Colonic mucosa (tissue), 4 donors: ENCODE measurements at places on chromosomes 6 and 20. TPM values are rescaled to one million over a fixed set of nuclear protein-coding genes. Genes with fewer than 3 reads are reported as not detected.

GRCh38 chr6:142822383-142822782, 122.6 kb downstream of the HIVEP2 start:
- H3K36me3 ChIP-seq: no peaks in the 10 kb centered on the region
- no peak overlapping the region for H3K4me3 ChIP-seq
- H3K27ac ChIP-seq: no peak overlapping the region
- H3K27me3 ChIP-seq: no peaks in the 10 kb centered on the region

The NFATC2 gene
- total RNA-seq: 7.3 TPM

The EYS gene
- 0.82 TPM for total RNA-seq

The ADAT2 gene
- 5.7 TPM for total RNA-seq
